ENCODE measurements at places on chromosomes 7 and 10.

GRCh38 chr10:25388188-25388861, 213.5 kb downstream of the GPR158 start:
- no peak for DNase-seq

- no peak for DNase-seq
Measured at GRCh38 chr7:9013940-9014339, 580.5 kb downstream of the NXPH1 start.

- no peak for DNase-seq
Measured at GRCh38 chr7:2116989-2117591, 115.7 kb downstream of the MAD1L1 start.

GRCh38 chr10:118590334-118590733, 5.1 kb downstream of the PRLHR start:
- no peak for DNase-seq

- no peak for DNase-seq
Measured at GRCh38 chr10:15053061-15053460, 9.3 kb downstream of the OLAH start.

DNA sequence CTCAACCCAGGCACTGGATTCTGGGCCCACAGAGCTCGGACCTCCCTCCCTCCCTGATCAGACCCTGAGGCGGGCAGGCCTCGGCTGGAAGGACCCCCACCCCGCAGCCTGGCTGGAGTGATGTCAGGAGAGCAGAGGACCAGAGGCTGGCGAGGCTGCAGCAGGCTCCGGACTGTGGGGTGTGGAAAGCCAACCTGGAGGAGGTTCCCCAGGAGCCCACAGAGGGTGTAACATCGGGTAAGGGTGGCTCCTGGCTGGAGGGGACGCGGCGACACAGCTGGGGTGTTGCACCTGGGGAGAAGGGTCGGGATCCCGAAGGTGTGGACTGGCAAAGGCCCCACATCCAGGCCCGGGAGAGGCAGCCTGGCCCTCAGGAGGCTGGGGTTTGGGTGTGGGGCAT, 8.9 kb upstream of the MICALL2 start:
- DNase-seq = no peak

GRCh38 chr10:71998840-71999194, 34.6 kb downstream of the CHST3 start:
- DNase-seq = no peak

DNA sequence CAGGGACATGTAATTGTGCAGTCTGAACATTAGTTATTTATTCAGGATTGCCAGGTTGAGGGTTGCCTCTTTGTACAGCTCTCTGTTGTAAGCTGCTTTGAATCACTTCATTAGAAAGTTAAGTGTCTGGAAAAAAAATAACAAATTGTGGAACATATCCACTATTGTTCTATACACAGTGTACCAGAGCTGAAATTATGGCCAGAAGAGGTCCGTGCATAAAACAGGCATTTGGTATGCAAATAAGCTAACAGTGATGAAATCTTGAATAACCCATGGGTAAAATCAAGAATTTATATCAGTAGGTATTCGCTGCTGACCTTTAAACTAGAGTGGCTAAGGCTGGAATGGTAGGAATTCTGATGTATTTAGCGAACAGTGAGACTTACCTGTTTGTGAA, 152.1 kb downstream of the LHFPL3 start:
- no peak for DNase-seq

GRCh38 chr7:104208421-104208780, 588 bp upstream of the ORC5 start:
- no peak for DNase-seq

- no peak for DNase-seq
Measured at GRCh38 chr10:94173594-94173993, 179.9 kb downstream of the PLCE1 start.

GRCh38 chr7:81767926-81768325, 1.9 kb downstream of the HGF start:
- DNase-seq = no peak

GRCh38 chr10:24344279-24344678, 135.3 kb downstream of the KIAA1217 start:
- no peak for DNase-seq

DNA sequence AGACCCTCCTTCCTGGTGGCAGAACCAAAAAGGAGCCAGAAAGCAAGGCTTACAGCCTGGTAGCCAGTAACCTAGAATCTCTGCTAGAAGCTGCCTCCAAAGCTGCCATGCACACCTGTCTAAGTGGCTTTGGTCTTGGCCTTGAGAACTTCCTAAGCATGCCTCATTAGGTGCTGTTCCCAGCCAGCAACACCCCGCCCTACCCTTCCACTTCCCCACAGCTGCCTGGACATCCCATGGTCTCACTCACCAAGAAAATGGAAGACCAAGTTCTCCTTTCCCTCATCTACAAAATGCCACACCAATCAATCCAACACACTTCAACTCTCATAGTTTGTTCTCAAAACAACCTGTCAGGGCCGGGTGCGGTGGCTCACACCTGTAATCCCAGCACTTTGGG, 4.2 kb downstream of the PSAP start:
- no peak for DNase-seq

- DNase-seq = no peak
Measured at GRCh38 chr7:40757109-40757508, 622.3 kb downstream of the SUGCT start.

GRCh38 chr7:128812514-128813168, 17.6 kb upstream of the FLNC start:
- no peak for DNase-seq

- peak; percentile 28 for DNase-seq
Measured at GRCh38 chr10:6083523-6084475, 5.0 kb upstream of the RBM17 start.

DNA sequence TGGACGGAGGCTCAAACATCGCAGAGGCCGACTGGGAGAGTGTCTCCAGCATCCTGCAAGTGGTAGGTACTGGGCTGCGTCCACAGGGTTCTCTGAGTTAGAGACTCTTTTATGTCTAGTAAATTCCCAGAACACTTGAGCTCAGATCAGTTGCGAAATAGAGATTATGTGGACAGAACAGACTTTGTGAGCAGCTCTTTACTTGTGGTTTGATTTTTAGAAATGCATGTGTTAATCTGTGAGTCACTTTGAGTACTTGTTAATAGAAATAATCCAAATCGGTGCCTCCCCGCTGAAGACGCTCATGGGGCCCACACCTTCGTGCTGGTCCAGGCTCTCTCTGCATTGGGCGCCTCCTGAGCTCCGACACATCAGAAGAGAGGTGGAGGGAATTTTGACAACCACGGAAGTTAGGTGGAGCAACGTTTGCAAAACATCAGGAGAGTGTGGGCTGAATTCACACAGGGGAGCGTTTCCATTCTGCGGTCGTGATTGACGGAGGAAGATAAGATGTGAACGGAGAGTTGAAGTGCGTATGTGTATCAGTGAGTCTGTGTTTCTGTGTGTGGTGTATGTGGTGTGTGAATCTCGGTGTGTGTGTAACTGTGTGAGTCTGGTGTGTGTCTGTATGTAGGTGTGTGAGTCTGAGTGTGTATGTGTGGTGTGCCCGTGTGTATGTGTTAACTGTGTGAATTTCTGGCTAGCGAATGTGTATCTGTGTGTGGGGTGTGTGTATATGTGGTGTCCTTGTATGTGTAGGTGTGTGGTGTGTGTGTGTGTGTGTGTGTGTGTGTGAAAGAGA, 32.1 kb downstream of the PFKP start:
- no peak for DNase-seq

- no peak for DNase-seq
Measured at GRCh38 chr10:52755297-52756062, 17.1 kb downstream of the MBL2 start.

- DNase-seq = no peak
Measured at GRCh38 chr10:102691285-102692066, 22.7 kb downstream of the ARL3 start.

DNA sequence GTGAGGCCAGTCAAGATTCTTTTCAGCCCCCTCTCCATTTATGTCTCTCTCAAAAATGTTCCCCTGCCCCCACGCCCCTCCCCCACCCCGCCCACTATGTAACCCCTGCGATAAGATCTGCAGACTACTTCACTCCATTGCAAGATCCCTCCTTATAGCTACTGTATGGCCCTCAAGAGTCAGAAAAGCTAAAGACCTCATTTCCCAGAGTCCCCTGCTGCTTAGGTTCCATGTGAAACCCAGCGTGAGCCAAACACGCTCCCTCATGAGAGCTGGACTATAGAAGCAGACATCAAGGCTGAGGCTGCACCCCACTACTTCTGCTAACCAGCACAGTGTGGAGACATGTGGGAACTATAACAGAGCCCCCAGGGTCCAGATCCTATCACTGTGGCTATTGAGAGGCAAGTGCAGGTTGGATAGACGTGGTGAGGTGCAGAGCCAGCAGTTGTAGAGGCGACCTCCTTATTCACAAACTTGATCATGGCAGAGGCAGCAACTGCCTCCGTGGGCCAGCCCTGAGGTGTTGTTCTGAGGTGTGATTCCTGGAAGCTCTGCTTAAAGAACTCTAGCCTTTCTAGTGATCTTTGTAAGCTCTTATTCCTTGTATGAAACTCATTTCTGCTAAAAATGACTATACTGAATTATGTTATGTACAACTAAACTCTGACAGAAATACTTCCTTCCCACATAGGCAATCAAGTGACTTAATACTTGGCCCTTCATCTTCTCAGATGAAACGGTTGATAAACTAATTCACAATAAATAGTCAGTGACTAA, 117.0 kb upstream of the ARID5B start:
- no peak for DNase-seq

DNA sequence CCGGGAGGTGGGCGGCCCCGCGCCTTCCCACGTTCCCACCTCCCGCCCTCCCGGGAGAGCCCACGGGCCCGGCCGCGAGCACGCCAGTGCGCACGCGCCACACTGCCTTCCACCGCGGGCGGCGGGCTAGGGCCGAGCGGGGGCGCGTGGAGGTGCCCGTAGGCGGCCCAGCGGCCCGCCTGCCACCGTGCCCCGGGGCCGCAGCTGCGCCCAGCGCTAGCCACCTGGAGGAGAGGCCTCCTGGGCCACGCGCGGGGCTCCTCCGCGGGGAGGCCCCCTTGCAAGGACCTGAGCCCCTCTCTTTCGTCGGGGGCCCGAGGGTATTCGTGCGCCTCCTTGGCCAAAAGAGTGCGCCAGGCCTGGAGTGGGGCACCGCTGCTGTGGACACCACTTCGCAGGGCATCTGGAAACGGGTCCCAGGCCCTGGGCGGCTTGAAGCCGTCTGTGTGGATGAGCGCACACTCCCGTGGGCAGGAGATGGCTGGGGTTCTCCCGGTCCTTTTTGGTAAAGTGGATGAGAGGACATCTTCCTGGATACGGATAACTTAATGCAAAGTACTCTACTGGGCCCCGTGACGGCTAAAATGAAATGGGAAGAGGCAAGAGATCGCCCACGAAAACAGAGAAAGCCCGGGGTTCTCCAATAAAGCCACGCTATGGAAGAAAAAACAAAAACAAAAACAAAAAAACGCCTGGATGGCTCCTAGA, 9.0 kb upstream of the EBF3 start:
- no peak for DNase-seq

DNA sequence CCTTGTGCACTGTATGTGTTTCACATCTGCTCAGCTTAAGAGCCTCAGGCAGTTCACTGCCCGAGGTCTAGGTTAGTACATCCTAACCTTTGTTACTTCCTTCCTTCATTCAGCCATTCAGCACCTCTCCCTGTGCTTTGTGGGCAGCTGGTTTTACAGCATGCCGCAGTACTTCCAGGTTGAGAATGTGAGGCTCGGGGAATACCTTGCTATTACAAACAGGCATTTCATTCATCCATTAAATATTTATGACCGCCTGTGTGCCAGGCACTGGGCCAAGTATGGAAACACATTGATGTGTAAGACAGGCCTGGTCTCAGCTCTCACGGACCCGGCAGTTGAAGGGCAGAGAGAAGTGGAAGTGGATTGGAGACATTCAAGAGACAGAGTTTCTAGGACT, 82.4 kb downstream of the SHH start:
- no peak for DNase-seq

DNA sequence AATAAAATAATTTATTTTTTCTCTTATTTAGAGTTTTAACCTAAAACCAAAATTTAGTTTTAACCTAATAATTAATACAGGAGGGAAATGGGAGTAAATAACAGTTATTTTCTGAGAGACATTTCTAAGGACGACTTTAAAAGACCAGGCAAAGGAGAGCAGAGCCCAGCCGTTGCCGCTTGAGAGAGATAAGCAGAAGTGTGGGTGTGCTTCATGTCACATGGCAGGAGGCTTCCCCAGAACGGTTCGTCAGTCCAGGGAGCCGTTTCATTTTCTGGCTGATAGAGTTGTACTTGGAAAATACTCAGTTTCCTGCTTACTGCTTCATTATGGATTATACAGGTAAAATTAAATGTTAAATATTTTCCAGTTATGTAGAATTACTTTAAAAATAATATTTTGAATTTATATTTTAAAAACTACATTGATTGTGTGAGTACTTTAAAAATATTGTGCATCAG, 61.4 kb downstream of the ST7 start:
- DNase-seq = no peak

- DNase-seq = no peak
Measured at GRCh38 chr10:86138551-86139065, 228.0 kb downstream of the GRID1 start.

DNA sequence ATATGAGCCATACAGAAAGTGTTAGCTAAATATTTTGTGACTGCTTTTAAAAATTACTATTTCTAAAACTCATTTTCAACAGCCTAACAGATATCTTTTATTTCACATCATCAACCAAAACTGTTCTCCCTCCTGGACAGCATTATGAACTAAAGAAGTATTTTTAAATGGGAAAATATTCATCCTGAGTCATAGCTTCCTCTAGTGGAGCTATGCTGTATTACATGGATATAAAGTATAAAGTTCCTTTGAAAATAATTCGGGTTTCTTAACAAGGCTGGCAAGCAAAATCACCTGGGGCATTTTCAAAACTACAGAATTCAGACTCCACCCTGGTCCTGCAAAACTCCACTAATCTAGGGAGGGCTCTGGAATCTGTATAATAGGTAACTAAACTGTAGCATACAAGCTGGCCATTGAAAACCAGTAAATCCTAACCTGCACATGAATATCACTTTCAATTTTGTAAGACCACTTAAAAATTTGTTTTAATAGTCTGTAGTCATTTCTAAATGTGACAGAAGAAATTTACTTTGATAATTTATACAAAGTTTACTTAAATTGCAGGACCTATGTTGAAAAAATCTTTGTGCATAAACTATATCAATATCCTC, 53.5 kb downstream of the SCIN start:
- no peak for DNase-seq

- DNase-seq = no peak
Measured at GRCh38 chr7:134167250-134167649, 40.1 kb downstream of the LRGUK start.

- peak; percentile 66 for DNase-seq
Measured at GRCh38 chr10:124539935-124540641, 78.5 kb downstream of the LHPP start.
